ENCODE measurements at places on chromosomes 12 and 14.

GRCh38 chr14:89454996-89455395 lies 38.0 kb upstream of the FOXN3 start:
- DNase-seq, result no peak

DNA sequence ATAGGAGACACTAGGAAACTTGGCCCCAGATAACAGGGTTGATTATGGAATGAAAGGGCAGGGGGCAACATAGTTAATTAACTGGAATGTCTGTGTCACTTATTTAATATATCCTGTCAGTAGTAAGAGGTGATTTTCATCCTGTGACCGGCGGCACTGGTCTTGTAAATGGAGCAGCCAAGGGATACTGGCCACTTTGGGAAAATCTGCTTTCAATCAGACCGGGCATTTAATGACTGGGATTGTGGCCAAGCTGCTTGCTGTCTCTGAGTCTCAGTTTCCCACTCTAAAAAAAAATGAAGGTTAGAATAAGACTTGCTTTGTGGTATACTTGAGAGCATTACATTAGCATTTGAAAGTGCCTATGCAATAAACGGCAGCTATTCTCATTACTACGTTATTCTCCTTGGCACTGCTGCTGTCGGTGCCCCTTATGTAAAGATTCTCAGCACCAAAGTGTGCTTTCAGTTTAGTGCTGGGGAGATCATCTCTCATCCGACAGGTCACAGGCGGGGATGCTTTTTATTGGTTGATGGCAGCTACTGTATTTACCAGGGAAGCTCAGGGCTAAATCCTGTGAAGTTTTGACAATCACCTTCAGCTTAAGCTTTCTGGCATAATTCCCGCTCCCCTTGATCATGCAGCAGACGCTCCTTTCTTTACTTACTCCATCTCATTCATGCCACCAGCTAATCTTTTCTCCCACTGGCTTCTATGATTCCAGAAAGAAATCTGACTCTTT lies 162.1 kb downstream of the ESRRB start:
- no peak for DNase-seq

DNA sequence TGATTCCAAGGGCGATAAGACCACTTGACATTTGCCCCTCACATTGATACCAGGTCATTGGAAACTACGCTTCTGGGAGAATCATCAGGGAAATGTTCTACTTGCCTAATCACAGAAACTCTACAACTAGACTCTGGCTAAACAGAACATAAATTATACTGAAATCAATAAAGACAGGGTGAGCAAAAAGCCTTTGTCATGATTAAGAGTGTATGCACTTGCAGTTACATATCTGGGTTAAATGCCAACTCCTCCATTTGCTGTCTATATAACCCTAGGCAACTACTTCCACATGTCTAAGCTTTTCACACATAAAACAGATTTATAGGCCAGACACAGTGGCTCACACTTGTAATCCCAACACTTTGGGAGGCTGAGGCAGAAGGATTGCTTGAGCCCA lies 125.7 kb downstream of the PHLDA1 start:
- DNase-seq, result no peak

DNA sequence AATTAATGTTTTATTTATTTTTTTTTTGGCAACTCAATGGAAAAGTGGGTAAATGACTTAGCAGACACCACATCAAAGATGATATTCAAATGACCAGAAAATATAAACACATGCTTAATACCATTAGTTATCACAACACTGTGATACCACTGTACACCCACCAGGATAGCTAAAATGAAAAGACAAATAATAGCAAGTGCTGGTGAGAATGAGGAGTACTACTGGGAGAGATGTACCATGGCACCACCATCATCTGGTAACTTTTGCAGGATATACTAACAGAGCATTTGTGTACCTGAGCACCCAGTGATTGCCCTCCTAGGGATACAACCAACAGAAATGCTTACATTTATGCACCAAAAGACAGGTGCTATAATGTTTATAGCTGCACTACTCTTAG lies 21.9 kb downstream of the TRIM9 start:
- DNase-seq, result no peak

DNA sequence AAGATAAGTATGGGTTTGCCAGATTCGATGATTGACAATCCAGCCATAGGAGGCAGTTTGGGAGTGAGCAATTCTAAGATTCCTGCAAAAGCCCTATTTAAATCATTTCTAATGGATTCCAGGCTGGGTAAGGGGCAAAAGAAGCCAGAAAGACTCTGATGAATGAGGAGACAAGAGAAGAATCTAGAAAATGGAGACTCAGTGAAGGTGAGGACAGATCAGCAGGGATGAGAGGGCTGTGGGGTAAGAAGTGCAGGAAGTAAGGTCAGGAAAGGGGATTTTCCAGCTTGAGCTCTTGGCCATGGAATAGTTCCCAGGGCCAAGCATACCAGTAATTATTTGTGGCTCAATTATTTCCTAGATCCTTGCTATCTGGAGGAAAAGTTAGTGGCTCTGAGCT lies 87.3 kb downstream of the TMX1 start:
- DNase-seq, result no peak

GRCh38 chr14:102272392-102272791 lies 32.6 kb downstream of the MOK start:
- DNase-seq, result no peak

DNA sequence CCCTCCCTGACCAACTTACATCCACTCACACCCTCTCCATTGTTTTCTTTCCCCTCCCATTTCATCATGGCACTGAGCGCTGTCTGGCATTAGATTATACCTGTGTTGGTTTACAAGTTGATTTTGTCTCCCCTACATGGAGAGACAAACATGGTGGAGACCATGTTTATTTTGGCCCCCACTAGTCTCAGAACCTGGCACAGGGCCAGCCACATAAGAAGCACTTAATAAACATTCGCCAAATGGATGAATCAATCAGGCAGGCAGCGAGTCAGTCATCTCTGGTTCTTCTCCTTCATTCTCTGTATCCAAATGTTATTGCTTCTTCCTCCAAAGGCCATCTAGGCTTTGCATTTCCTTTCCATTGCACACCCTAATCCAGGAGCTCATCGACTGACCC lies 177.4 kb downstream of the DPF3 start:
- no peak for DNase-seq

DNA sequence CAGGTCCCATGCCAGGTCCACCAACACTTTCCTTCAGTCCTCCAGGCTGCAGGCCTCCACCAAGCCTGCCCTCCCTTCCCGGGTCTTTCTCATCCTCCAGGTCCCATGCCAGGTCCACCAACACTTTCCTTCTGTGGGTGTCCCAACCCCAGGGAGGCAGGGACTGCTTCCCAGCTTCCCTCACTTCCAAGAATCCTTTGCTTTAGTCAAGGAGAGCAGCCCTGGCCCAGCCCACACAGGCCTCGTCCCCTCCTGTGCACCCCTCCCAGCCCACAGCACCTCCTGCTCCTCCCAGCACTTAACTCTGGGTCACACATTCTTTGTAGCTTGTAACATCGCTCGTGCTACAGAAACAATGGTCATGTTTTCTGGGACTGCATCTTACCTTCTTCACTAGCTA lies 72.9 kb downstream of the TESC start:
- DNase-seq, result no peak

GRCh38 chr14:69318241-69318640 lies 58.3 kb downstream of the GALNT16 start:
- no peak for DNase-seq

GRCh38 chr12:57173089-57173488 lies 25.7 kb upstream of the LRP1-AS start:
- DNase-seq, result no peak

DNA sequence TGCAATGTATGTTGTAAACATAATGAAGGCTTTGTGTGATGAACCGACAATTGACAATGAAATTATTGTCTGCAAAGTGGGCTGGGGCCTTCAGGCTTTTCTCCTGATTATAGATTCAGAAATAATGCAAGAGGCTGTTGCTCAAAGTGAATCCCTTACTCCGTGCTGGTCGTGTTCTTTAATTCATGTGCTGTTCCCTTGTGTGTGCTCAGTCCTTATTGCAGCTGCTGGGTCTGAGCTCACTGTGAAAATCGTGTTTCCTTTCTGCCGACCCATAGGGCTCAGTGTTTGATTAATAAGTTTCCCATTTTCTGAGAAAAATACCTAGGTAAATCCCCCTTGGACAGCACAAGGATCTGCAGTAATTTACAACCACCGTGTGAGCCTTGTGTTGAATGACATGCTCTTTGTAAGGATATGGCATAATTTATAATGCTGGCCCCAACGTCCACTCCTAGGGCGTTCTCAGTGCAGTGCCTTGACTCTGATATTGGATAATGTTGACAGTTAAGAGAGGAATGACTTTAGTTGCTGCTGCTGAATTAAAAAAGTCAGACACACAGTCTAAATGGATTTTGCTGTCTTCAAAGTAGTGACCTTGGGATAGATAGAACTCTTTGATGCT lies 81.6 kb downstream of the RGS6 start:
- DNase-seq, result no peak

- no peak for DNase-seq
Observed at GRCh38 chr12:53995378-53996239, 4.4 kb upstream of the HOXC9 start.

- no peak for DNase-seq
Observed at GRCh38 chr12:45907955-45908354, 82.4 kb downstream of the SCAF11 start.

- DNase-seq, result no peak
Observed at GRCh38 chr12:107241411-107241810, 148.1 kb upstream of the CRY1 start.

DNA sequence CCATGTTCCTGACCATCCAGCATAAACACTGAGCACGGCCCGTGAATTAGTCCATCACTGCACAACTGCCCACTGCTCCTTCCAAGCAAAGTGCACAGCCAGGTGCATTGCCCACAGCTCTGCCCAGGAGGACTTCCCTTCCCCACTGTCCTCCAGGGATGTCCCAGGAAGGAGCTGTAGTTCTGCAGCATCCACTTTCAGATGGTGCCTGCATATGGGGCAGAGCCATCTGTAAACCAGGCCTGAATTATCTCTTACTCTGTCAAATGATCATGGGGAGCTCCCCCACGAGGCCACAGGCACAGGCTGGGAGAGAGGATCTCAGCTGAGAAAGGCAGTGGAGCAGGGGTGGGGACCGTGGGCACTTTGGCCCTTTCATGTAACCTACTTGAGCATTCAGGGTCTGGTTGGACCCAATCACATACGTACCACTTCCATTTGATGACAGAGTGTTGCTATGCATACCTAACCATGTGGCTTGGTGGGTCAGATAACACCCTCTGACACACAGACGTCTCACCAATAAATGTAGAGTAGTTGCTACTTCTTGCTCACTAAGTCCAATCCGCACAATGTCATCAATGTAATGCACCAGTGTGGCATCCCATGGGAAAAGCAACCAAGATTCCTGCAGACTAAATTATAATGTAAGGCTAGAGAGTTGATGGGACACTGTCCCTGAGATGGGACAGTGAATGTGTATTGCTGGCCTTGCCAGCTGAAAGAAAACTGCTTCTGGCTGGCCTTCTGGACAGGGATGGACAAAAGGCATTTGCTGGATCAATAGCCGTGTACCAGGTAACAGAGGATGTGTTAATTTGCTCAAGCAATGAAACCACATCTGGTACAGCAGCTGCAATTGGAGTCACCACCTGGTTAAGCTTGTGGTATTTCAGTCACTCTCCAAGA lies 113.8 kb upstream of the C14orf180 start:
- no peak for DNase-seq

- DNase-seq, result no peak
Observed at GRCh38 chr12:5013266-5013730, 30.4 kb upstream of the KCNA5 start.

GRCh38 chr14:50697659-50698290 lies 29.7 kb upstream of the SAV1 start:
- no peak for DNase-seq

DNA sequence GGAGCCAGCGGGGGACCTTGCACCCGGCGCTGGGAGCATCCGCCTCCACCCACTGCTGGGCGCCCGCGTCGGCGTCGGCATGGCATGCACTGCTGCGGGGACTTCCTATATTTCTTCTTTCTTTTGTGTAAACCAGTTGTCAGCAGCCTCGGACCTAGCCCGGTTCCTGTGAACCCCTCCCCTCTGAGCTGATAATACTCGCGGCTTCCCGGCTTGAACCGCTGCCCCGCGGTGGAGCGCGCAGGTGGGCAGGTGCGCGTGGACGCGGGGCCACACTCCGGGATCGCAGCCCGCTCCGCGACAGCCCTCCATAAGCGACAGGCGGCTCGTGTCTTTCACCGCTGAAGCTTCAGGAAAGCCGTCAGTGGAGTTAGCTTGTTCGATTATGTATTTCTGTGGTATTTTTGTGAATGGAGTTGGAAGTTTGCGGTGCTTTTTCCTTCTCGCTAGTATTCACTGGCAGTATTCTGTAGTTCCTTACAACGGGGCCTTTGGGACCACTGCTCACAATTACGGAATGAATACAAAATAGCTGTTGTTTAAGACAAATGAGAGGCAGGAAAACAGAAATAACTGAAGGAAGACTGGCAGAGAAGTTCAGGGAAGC lies 870 bp downstream of the BMAL2 start:
- DNase-seq, result peak; percentile 19

DNA sequence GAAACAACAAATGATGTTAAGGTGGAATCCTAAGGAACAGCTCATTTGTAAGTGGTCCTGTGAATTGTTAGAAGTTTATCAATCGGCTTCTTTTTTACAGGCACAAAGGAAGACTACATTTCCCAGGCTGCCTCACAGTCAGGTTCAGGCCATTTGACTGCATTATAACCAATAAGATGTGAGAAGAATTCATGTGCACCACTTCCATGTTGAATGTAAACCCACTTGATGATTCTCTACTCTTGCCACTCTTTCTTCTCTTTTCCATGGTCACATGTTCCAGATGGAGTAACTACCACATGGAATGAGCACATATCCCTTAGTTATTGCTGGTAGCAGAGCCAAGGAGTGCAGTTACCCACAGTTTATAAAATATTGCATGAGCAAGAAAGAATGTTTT lies 67.1 kb upstream of the GZMB start:
- DNase-seq, result no peak

DNA sequence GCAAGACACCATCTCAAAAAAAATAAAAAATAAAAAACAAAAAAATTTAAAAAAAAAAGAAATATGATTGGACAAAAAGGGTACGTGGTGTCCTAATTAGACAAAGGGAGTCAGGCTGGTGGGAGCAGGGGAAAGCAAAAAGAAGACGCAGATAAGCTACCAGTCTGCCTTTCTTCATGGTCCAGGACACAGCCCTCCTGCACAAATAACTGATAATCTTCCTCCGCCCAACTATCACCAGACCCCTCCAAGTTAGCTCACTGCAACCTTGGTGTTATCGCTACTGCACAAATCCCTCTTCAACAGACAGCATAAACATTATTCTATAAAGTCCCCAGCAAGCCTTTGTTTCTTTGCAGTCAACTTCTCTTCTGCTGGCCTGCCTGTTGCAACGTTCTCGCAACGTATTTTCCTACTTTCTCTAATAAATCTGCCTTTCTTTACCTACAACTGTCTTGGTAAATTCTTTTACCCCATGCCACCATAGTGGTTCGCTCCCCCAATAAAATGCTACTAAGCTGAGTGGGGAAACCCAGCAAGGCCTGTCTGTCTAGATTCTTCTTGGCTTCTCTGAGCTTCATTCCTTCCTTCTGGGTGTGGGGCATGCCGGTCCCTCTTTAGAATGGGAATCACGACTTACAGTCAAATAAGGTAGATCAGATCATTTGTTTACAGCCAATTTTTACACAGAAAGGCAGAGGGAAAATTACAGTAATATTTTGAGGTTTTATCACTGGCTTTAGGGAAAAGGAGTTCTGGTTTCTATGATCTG lies 14.6 kb upstream of the DNAL1 start:
- DNase-seq, result no peak

Data from stimulated activated CD4-positive, alpha-beta T cell treated with anti-CD3 and anti-CD28 coated beads, Interleukin-4, amount 100 ng/mL, for 48 hours (primary cell).